ENCODE measurements at places on chromosomes 11 and 22.
A peak's percentile ranks its signal among the peaks of the same experiment; 100 is the strongest.

- no peak for DNase-seq
Measured at GRCh38 chr11:69541501-69542313, 60.2 kb downstream of the LINC01488 start.

- DNase-seq, result peak; percentile 74
Measured at GRCh38 chr22:36470162-36470993, 11.1 kb downstream of the TXN2 start.

- DNase-seq, result peak; percentile 58
Measured at GRCh38 chr11:119320776-119321524, 4.0 kb upstream of the MCAM start.

GRCh38 chr22:49664891-49665290 is 162.8 kb downstream of the BRD1 start:
- no peak for DNase-seq

DNA sequence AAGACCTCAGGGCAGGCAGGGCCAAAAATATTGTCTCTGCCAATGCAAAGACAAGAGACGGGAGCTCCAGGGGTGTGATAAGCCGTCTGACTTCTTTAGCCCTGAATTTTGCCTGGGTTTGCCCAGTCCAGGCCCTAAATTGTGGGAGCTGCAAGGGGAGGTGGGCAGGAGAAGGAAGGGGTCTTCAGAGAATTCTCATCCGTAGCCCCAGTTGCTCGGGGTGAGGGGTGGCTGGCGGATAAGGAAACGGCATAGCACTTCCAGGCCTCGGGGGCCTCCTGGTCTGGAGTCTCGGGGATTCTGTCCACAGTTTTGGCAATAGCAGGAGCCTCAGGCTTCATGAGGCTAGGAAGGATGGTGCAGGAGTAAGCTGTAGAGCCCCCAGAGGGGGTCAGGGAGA is 7.4 kb downstream of the CD5 start:
- no peak for DNase-seq

DNA sequence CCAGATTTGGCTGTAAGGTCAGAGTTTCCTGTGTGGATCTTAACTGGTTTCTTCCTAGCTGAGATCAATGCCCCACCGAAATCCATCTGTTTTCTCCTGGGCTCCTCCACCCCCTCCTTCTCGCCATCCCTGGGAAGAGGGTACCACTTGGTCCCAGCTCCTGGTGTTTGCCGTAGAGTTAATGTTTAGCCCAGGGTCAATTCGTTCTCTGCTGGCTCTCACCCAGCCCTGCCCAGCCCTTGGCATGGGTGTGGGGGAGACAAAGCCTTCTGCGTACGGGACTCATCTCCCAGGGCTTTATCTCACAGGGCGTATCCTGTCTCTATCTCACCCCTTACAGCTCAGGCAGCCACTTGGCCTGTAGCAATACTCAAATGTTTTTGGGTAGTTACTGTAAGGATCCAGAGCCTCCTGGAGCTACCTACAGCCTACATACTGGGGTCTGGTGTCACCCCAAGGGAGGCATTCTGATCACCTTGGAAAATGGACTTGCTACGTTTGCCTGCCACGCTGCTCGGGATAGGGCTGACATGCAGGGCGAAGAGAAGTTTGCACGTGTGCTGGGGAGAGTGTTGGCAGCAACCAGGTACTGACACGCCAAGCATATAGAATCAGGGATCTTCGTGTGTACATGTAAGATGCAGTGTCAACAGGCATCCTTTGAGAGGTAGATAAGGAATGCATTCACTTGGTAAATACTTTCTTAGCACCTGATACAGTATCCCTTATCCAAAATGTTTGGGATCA is 66.1 kb downstream of the SCN3B start:
- DNase-seq, result no peak

DNA sequence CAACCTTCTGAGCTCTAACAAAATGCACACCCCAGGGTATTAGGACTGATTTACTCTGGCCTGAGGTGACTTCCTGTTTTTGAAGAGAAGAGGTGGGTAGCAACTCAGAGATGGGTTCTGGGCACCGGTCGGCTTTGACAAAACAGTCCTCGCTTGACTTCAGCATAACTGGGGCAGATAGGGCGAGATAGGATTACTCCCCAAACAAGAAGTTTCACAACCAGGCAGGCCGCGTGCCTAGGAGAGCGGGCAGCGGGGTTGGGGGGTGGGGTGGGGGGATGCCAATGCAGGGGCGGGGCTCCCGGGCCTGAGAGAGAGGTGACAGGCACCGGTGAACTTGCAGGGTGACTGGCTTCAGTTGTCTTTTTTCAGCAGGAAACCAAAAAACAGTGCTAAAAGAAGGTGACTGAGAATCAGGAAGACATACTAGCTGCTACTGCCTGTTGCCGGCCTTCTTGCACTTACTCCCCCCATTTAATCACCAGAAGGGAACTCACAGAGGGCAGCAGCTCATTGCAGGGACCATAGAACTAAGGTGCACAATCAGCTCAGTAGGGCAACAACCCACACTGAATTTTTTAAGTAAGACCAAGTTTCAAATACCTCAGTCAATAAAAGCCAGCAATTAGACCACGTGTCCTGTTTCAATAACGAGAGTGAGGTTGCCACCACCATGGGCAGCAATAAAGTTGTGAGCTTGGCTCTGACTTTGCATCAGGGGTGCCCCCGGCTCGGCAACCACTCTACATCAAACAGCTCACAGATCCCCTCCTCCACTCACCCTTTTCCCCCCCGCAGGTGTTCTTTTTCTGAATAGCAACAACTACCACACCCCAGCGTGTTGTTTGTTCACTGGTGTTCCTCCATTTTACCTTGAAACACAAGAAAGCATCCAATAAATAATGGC is 37.2 kb upstream of the ETS1 start:
- DNase-seq, result no peak

Data from neural crest cell (in vitro differentiated cells).